GM23338 (cell line): ENCODE measurements at places on chromosomes 1 and 21.

- DNase-seq, result no peak
Measured at GRCh38 chr21:18743531-18743930, 339.9 kb upstream of the TMPRSS15 start.

DNA sequence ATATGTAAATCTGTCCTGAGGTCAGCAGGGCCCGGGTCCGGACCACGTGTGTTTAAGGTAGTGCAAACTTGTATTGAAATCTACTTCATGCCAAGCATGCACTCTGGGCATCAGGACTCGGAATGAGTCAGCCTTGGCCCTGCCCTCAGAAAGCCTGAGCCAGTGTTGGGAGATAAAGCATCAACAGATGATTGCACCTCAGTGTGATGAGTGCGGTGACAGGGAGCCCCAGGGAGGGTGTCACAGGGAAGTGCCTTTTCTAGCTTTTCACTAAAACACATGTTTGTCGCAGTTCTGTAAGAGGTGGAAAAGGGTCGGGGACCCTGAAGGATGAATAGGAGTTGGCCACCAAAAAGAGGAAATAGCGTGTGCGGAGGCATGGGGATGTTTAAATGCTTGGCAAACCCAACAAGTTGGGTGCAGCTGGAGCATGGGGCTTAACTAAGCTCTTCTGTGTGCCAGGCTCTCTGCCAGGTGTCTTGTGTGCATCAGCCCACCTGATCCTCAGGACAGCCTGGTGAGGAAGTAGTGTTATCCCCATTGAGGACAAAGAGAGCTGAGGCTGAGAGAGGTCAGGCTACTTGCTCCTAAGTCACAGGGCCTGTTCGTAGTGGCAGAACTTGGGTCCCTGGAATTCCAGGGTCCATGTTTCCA, 48.2 kb upstream of the EPB41 start:
- no peak for DNase-seq

GRCh38 chr1:14887044-14887566, 266.4 kb upstream of the TMEM51 start:
- DNase-seq, result no peak

- DNase-seq, result no peak
Measured at GRCh38 chr1:31693231-31693630, 10.6 kb downstream of the COL16A1 start.

GRCh38 chr1:98766255-98766654, 104.7 kb downstream of the SNX7 start:
- DNase-seq, result no peak
